Body of pancreas (tissue), 4 donors: ENCODE measurements at places on chromosomes 7 and 10. TPM values are rescaled to one million over a fixed set of nuclear protein-coding genes. Genes with fewer than 3 reads are reported as not detected.

GRCh38 chr7:38122501-38122900, 55.5 kb upstream of the STARD3NL start:
- DNase-seq, result no peak

- no peak for DNase-seq
Observed at GRCh38 chr10:79583488-79584024, 23.3 kb upstream of the SFTPA2 start.

- DNase-seq, result peak; percentile 23
Observed at GRCh38 chr10:50325449-50326171, 74.3 kb upstream of the ASAH2 start.

DNA sequence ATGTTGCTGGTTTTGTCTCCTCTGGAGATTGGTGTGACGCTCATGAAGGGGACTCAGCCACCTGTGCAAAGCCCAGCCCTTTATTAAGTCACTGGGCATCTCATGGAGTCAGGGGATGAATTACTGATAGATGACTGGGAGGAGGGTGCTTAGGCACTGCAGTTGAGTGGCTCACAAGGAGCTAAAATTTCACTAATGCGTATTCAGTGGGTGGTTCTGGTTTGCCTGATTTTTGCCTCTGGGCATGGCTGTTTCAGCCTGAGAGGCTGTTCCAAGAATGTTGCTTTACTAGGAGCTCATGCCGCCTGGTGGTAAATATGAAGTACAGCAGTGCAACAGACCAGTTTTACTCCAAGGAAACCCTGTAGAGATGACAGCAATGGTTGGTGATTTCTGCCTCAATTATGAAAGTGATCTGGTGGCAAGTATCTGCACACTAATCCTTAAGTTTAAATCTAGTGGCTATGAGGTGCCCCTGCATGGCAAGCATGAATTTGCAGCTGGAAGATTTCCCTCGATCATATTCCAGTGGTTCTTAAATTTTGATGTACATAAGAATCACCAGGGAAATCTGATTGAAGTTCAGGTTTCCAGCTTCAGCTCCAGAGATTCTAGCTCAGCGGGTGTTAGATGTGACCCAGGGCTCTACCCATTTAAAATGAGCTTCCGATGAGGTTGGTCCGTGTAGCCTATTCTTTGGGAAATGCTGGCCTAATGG, 19.9 kb downstream of the ACTA2 start:
- peak; percentile 72 for DNase-seq

- DNase-seq, result peak; percentile 17
Observed at GRCh38 chr7:11193131-11193867, 219.6 kb downstream of the PHF14 start.

GRCh38 chr7:71770269-71770907, 638.4 kb downstream of the GALNT17 start:
- peak; percentile 22 for DNase-seq

GRCh38 chr7:131935180-131935579, 378.8 kb upstream of the PODXL start:
- DNase-seq, result no peak

DNA sequence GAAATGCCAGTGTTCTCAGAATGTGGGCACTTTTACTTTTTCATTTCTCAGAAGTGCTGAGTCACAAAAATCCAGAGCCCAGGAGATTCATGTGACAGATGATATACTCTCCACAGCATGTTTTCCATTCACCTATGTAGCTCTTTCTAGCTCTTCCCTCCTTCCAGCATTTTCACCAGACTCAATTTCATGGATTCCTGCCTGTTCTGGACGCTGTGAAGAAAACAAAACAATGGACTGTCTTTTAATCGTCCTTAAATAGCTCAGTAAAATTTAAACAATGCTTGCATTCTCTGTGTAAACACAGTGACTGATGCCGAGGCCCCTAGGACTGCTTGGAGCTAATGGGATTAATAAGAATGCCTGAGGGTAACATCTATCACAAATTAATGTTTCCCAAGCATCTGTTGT, 25.5 kb downstream of the ZNF713 start:
- DNase-seq, result no peak

DNA sequence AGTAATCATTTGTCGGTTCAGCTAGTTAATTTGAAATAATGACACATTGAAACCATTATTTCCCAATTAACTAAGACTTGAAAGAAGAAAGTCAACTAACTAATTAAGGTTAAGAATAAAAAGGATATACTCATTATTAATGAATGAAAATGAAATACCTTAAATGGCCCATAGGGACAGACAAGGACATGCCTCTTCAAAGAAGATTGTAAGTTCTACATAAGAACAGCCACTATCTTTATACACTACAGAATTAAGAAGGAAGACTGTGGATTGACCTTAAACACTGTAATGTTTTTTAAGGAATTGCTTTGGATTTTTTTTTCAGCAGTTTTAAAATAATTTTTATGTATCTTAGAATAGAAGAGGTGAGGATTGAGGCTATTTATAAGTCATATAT, 60.7 kb downstream of the CSTF2T start:
- DNase-seq, result no peak

- no peak for DNase-seq
Observed at GRCh38 chr10:11014671-11015445, 2.8 kb upstream of the CELF2 start.

DNA sequence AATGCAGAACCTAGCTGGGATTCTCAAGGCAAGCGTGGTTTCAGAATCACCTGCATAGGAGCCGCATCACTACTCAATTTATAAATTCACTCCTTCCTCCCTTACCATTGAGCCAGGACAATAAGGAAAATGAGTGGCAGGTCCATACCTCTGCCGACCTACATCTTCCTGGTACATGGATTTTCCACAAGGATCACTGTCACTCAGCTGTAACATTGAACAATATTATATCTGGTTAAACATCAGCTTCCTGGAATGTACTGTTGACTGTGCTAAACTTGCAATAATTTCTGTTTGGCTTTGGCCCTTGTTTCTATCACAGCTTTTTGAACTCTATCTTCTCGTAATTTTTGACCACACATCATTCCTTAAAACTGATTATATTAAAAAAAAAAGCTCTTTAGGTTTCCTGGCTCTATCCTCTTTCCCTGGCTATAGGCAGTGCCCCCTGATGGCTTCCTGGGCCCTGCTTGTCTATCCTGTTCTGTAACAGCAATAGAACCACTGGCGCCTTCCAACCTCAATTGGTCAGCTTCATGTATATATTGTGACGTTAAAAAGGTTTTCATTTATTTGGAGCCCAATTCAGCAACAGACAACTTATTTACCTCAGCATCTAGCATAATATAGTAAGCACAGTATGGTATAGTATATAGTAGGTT, 59.2 kb downstream of the RNLS start:
- DNase-seq, result no peak

DNA sequence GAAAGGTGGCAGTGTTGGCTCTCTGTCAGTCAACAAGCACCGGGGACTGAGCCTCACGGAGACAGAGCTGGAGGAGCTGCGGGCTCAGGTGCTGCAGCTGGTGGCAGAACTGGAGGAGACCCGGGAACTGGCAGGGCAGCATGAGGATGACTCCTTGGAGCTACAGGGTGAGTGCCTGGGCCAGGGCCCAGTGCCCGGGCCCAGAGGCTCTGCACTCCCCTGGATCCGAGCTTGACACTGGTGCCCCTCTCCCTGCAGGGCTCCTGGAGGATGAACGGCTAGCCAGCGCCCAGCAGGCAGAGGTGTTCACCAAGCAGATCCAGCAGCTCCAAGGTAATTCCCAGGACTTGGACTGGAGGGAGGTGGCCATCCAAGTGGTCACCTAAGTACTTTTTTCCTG, 2.7 kb downstream of the CCDC136 start:
- DNase-seq, result no peak

DNA sequence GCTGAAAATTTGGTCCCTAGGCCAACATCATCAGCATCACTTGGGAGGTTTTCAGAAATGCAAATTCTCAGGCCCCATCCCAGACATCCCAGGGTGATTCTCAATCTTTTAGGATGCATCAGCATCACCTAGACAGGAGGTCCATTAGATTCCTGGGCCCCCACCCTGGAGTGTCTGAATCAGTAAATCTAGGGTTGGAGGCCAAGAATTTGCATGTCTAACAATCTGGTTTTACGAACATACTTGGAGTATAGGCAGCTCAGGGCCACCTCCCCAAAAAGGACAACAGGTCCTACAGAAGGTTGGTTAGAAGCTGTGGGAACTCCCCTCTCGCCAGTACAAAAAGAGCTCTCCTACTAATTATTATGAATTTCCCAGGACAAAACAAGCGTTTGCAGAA, 15.5 kb downstream of the ZC3HAV1 start:
- DNase-seq, result no peak

DNA sequence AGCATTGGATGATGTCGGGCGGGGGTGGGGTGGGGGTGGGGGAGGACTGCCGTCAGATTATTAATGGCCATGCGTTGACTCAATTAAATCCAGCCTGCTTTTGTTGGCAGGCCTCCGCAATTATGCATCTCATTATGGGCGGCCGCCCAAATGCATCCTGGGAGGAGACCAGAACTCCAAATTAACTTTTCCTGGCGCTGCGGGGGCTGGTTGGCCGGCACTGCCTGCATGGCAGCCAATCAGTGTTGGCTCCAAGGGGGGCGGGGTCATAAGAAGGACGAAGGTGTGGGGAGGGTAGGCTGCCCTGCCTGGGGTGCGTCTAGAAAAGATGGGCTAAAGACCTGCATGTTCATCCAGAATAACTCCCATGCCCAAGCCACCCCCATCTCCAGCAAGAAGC, 83.9 kb upstream of the PAX2 start:
- DNase-seq, result no peak

DNA sequence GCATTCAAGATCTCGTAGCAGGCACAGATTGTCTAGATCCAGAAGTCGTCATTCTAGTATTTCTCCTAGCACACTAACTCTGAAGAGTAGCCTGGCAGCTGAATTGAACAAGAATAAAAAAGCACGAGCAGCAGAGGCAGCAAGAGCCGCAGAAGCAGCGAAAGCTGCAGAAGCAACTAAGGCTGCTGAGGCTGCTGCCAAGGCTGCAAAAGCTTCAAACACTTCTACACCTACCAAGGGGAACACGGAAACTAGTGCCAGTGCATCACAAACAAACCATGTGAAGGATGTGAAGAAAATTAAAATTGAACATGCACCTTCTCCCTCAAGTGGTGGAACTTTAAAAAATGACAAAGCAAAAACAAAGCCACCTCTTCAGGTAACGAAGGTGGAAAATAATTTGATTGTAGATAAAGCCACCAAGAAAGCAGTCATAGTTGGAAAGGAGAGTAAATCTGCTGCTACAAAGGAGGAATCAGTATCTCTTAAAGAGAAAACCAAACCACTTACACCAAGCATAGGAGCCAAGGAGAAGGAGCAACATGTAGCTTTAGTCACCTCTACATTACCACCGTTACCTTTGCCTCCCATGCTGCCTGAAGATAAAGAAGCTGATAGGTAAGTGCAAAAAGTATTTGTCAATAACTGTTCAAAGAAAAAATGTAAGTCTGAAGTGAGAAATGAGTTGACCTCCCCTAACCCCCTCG, 37.7 kb downstream of the CDK13 start:
- DNase-seq, result no peak

The TRA2A gene
- total RNA-seq, result 26.2 TPM

The CALML5 gene
- total RNA-seq, result not detected

The CYP2C19 gene
- total RNA-seq, result 0.78 TPM

The AZGP1 gene
- 271 TPM for total RNA-seq

The WNT2 gene
- total RNA-seq, result not detected

The SOSTDC1 gene
- not detected for total RNA-seq

The SGMS1 gene
- total RNA-seq, result 68.9 TPM

The TAS2R5 gene
- total RNA-seq, result 1.0 TPM

The JCAD gene
- total RNA-seq, result 22.4 TPM
